Stimulated activated CD8-positive, alpha-beta memory T cell treated with anti-CD3 and anti-CD28 coated beads, Interleukin-7, amount 100 ng/mL, for 4 hours (primary cell): ENCODE measurements at places on chromosomes 2 and 18.
A peak's percentile ranks its signal among the peaks of the same experiment; 100 is the strongest.

GRCh38 chr2:222568865-222569264 is 87.0 kb downstream of the FARSB start:
- DNase-seq: no peak

- no peak for DNase-seq
Measured at GRCh38 chr2:64658269-64658668, 4.6 kb upstream of the SERTAD2 start.

GRCh38 chr2:59217360-59217759 is 976.2 kb upstream of the FANCL start:
- DNase-seq: no peak

DNA sequence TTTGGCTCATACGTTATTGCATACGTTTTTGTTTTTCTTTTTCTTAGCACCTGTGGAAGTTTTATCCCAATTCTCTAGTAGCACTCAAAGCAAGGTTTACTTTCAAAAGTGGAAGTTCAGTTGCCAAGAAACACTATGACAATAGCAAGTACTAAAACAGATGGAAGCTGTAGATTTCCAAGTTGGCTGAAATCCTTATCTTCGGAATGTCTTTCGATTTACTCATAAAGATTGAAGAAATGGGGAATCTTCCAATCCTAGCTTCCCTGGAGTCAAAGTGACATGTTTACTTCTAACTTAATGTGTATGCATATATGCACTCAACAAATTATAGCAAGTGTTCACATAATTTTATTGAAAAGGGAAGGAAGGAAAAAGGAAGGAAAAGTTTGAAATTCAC is 307.4 kb downstream of the CTNNA2 start:
- DNase-seq: no peak

DNA sequence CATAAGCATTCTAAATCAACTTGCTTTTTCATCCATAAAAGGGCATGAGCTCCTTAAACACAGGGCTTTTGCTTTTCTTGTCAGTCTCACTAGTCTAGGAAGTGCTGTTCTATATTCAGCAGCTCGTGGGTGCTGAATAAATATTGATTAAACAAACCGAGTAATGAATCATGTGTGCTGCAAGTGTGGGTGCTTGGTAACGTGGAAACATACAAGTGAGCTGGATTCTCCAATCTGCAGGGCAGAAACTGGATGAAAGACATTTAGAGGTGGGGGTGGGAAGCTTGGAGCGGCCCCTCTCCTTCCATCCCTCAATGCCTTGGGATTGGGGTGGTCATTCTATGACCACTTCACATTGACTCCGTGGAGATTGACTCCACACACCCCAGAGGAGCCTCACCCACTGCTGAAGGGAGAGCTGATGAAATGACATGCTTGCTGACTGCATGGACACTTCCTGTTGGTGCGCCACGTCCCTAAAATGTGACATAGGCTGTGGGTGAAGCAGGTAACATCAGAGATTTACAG is 114.6 kb downstream of the DOCK10 start:
- DNase-seq: peak; percentile 55

DNA sequence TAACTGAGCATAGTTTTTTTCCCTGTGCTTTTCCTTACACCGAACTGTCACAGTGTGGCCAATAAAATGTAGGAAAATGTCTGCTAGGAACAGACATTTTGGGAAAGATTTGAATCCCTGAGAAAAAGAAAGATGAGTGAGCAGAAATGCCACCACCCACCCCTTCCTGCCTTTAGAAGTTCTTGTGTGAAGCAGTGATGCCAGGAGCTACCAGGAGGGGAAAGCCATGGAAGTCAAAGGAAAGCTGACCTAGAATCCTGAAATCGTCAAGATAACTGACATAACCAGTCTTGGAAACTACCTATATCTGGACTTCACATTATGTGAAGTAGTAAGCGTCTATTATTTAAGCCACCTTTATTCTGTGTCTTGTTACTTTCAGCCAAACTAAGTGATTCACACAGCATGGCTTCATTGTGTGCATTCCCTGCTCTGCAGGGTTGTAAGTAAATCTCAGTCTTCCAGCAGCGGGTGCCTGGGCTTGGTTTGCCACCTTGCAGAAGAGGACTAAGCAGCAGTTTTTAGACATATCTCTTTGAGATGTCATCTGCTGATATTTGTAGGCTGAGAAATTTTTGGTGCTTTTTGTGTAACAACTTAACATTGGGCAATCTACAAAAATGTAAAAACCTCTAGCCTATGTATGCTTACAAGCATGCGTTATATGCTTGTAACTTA is 11.2 kb upstream of the SPRED2 start:
- no peak for DNase-seq

GRCh38 chr2:241895712-241896641 is 26.4 kb downstream of the RTP5 start:
- no peak for DNase-seq

DNA sequence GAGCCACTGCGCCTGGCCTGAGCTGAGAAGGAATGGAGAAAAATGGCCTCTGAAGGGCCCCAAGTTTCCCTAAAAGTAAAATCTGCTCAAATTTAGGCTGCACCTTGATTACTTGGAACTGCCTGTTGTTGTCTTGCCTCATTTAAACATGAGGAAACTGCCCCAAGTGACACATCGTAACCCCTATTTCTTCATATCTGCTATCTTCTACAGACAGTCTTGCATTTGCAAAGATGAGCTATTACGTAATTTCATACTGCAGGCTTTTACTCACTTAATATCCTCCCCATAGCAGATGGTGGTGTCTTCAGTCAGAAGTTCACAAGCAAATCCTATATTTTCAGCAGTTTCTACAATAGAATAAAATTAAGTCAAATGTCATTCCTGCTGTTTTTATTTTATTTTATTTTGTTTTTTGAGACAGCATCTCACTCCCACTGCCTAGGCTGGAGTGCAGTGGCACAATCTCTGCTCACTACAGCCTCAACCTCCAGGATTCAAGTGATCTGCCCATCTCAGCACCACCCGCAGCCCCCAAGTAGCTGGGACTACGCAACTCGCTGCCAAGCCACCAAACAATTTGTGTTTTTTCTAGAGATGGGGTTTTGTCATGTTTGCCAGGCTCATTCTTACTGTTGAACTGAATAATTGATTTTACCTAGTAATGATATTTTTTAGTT is 45.3 kb upstream of the NARS1 start:
- DNase-seq: no peak

- DNase-seq: no peak
Measured at GRCh38 chr2:42928692-42929545, 136.5 kb upstream of the HAAO start.

DNA sequence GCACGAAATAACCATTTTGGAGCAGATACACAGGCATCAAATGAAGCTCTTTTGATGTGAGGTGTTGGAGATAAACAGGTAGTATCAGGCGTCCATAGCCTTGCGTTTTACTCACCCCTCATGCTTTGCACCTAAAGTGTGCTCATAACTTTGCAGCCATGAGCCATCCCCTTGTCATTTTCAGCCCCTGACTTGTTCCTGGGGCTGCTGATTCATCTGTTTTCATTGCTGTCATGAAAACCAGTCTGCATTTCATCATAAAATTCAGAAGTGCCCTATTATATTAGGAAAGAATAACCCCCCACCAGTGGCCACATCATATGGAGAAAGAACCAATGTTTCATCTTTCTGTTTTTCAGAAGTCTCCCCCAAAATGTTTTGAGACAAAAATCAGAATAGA is 329.7 kb upstream of the NRP2 start:
- no peak for DNase-seq

DNA sequence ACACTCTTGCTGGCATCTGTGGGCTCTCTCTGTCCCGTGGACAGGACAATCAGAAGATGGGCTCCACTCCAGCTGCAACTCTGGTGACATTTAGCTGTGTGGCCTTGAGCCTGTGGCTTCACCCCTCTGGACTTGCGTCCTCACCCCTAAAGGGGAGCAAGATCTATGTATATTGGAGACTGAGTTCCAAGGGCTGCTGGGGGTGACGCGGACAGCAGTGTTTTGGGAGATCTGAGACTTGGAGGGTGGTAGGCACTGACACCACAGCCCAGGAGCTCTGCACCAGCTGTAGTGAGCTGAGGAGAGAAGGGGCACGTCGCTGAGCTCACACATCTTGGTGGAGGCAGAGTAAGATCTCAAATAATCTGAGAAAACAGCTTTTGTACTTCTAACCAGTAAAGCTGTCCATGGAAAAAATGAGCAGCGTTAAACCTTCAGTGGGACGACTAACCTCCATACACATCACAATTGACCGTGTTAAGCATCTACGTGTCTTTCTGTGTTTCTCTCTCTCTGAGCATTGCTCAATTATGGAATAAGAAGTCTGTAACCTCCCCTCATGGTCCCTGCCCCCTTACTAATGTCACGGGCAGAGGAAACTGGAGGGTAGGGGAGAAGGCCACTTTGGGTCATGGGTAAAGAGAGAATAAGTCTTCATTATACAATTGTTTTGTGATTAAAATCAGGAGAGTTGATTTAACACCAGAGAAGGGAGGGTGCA is 85.8 kb downstream of the SH3RF3 start:
- no peak for DNase-seq

GRCh38 chr2:224217962-224218347 is 178.9 kb upstream of the SERPINE2 start:
- no peak for DNase-seq

DNA sequence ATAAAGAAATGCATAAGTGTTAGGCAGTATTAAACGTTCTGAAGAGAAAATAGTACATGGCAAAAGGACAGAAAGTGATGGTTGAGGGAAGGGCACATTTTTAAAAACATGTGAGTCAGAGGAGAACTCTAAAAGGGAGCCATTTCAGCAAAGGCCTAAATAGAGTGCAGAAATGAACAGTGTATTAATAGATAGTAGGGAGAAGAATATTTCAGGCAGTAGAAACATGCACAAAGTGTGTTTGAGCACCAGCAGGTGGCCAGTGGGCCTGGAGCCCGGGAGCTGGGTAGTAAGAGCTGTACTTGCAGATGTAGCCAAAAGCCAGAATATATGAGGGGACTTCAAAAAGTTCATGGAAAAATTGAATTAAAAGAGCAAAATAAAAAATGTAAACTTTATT is 288.1 kb upstream of the FIGN start:
- DNase-seq: no peak

DNA sequence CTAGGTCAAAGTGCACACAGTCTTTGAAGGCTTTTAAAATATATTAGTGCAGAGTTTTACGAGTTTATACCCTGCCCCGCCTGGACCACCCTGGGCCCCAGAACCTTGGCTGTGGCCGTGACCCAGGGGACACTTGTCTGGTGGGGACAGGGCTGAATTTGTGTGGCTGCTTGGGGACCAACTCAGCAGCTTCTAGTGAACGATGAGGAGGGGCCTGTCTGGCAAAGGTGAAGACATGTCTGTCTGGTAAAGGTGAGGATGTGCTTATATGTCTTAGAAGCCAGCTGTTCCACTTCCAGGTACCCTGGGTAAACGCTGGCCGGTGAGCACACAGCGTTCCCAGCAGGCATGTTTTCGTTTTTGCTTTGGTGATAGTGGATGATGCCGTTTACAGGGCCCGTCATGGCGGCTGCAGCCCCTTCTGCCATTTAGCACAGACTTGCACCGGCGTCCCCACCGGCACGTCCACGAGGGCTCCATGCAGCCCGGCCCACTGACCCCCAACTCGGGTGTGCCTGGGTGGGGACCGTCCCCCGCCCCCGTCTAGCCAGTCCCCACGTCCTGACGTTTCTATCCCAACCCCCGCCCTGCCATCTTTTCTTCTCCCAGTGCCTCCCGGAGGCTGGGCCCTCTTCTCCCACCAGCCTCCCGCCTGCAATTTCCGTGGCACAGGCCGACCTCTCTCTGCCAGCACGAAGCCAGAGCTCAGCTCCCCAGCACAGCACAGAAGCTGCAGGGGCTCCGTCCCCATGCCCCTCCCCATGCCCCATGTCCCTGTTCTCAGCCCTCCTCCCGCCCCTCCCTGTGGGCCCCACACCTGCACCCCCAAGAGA is 67.8 kb downstream of the SLC66A2 start:
- no peak for DNase-seq

DNA sequence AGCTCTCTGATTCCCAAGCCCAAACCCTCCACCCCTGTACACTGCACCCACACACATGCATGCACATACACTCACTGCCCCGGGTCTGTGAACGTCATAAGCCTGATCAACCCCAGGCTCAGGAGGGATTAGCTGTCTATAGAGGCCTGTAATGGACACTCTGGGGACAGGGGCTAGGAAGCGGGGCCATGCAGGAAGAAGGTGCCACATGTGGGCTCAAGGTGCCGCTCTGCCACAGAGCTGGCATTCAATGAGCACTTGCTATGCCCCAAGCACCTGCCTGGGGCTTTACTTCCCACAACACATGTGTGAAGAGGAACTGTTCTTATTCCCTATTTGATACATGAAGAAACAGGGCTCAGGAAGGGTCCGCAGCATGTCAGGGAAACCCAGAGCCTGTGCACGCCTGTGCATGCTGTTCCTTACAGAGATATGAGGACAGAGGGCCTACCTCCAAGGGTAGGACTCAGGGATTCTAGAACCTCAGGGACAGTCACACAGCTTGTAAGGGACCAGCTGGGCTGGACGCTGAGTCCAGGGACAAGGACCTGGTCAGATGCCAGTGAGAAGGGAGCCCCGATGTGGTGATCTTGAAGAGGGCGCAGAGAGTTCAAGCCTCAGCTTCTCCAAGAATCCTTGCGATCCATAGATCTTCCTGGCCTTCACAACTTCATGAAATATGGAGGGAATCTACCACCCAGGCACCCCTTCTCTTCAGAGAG is 5.0 kb downstream of the BIN1 start:
- DNase-seq: no peak

DNA sequence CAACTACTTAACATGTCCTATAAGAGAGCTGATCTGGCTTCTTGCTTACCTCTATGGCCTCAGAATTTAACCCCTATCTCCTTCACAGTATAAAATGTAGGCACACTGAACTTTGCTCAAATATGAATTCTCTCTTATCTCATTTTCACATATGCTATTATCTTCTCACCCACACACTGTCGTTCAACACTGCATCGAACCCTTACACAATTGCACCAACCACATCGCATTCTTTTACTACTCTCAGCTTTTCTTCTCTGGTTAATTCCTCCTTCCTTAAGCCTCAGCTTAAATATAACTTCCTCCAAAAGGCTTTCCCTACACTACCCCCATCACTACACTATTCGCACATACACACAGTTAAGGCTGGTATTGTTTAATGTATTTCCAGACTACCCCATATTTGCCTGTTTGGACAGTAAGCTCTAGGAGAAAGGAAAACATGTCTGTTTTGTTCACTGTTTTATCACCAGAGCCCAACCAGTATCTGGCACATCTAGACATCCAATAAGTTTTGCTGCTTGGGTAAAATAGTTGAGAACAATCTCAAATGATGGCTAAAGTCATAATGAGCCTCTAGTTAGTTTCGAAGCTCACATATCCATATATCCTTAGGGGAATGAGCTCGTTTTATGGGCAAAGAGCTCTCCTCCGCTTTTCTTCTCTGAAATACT is 47.7 kb downstream of the HIBCH start:
- DNase-seq: no peak

- DNase-seq: no peak
Measured at GRCh38 chr2:199216253-199216652, 241.5 kb downstream of the SATB2 start.

GRCh38 chr2:155866477-155866876 is 466.0 kb downstream of the NR4A2 start:
- DNase-seq: no peak
